AG09309 (cell line): ENCODE measurements at places on chromosomes 16 and 17.
A peak's percentile ranks its signal among the peaks of the same experiment; 100 is the strongest.

DNA sequence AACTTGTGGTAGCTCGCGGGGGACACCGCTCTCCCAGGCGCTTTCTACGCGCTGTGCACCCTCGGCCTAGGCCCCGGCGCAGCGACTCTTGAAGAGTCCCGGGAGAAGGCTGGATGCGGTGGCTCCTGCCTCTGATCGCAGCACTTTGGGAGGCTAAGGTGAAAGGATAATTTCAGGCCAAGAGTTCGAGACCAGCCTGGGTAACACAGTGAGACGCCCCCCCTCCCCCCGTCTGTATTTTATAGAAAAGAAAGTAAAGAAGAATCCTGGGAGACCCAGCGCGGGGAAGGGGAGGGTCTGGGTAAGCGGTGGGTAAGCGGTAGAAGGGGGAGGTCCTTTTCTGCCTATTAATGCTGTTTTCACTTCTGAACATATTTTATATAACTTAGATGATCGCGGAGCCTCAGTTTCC is 486 bp upstream of the PLLP start:
- no peak for DNase-seq

GRCh38 chr16:12211870-12212690 is 235.5 kb downstream of the SNX29 start:
- no peak for DNase-seq

GRCh38 chr17:77697480-77698400 is 260.8 kb upstream of the TNRC6C start:
- DNase-seq: no peak

- no peak for DNase-seq
Measured at GRCh38 chr16:49466529-49466831, 92.9 kb downstream of the C16orf78 start.

- no peak for DNase-seq
Measured at GRCh38 chr16:58366247-58367031, 25.8 kb upstream of the GINS3 start.

GRCh38 chr17:82241926-82242697 is 13.3 kb downstream of the SLC16A3 start:
- DNase-seq: no peak

GRCh38 chr16:668519-669171 is 713 bp downstream of the RHOT2 start:
- no peak for DNase-seq

- no peak for DNase-seq
Measured at GRCh38 chr17:53792997-53793396, 29.7 kb upstream of the KIF2B start.

DNA sequence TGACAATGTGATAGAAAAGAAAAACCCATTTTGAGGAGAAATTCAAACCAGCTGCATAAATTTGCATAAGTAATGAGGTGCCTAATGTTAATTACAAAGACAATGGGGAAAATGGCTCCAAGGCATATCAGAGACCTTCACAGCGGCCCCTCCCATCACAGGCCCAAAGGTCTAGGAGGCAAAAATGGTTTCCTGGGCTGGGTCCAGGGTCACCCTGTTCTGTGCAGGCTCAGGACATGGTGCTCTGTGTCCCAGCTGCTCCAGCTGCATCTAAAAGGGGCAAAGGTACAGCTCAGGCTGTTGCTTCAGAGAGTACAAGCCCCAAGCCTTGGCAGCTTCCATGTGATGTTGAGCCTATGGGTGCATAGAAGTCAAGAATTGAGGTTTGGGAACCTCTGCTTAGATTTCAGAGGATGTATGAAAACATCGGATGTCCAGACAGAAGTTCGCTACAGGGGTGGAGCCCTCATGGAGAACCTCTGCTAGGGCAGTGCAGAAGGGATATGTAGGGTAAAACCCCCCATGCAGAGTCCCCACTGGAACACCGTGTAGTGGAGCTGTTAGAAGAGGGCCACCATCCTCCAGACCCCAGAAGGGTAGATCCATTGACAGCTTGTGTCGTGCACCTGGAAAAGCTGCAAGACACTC is 40.6 kb downstream of the IKZF3 start:
- DNase-seq: no peak

DNA sequence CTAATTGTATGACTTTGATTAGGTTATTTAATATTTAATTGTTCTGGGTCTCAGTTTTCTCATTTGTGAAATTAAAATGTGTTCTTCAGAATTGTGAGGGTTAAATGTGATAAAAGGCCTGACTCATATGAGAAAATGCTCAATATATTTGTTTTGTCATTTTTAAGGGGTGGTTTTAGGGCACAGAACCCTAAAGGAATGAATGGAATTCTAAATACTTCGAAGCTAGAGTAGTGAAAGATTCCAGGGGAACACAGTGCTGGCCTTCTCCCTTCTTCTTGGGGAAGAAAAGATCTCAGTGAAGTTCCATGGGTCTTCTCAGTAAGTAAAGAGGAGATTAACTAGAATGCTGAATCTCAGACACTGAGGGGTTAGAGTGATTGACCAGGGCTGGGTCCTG is 3.9 kb upstream of the SMPD3 start:
- DNase-seq: peak; percentile 27

- DNase-seq: no peak
Measured at GRCh38 chr16:1907226-1907860, 10.9 kb downstream of the HS3ST6 start.

DNA sequence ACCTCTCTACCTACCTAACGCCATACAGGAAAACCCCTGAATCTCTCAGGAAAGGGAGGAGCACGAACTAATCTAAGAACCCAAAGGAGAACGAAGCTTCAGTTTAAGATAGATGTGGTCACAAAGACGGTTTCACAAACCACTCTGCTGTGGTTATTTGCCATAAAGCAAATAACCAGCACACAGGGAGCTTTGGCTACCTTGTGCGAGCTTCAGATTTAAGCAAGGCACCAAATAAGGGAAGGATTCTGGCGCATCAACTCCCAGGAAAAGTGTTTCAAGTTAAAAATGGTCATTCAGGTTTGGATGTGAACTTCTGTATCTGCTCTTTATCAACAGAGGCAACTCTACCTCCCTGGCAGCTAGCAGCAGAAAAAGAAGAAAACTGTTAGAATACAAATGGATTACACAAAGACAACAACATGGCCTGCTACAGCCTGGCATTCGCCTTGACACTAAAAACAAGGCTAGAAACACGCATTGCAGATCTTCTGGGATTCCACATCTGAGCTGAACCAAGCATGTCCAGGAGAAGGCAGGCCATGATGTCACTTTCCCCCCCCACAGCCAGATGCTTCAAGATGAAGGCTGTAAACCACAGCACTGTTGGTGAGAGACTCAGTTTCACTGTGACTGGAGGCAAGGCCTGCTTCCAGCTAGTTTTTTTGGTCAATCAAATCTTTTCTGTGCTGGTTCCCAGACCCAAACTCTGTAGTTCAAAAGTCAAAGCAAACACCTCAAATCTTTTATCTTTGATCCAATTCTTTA is 43.6 kb downstream of the SMG6 start:
- no peak for DNase-seq

DNA sequence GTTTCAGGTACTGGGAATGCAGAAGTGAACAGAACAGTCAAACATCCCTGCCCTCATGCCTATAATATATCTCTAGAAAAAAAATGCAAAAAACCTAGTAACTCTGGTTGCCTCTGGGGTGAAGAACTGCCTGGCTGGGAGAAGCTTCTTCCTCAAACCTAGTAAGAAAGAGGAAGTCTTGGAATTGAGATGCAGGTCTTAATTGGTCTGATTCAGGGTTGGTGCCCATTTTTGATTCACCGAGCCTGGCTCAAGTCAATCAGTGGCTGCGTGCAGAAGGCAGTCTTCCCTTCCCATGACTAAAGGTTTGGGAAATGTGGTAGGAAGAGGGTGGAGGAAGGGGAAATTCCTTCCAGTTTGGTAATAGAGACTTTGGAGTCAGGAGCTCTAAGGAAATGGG is 22.4 kb downstream of the CDRT15 start:
- no peak for DNase-seq

DNA sequence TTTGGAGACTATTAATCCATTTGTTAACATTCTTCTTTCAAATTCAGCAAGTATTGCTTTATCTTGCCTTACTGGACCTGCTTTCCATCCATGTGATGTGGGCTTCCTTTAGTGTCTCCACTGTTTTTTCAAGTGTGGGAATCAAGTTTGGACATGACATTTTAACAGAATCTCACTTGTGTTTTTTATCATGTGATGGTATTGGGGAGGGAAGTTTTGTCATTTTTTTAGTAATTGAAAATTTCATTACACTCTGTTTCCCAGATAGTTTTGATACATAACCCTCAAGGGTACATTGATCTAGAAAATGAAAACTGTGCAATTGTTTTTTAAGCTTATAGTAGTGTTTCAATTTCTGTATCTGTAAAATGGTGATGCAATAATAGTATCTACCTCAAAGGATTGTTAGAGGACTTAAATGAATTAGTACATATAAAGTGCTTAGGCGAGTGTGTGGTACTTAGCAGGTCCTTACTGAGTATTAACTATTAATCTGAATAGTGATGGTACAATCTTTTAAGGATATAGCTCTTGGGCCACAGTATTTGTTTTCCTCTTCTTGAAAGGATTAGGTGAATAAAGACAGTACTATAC is 27.3 kb downstream of the AATF start:
- no peak for DNase-seq

DNA sequence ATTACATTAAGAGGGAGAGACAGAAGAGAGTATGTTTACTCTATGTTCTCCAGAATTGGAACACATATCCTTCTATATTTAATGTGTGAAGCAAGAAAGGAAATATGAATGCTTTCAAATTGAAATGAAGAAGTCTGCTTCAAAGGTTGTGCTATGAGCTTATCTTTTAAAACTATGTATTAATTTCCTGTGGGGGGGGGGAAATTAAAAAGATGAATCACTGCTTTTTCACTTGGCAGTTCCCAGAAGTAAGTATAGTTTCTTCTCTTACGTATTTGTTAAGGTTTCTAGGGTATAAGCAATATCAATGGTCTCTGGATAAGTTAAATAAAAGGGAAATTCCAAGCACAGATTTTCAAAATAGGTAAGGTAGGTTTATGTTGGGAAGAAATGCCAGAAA is 7.0 kb downstream of the TERF2 start:
- no peak for DNase-seq

DNA sequence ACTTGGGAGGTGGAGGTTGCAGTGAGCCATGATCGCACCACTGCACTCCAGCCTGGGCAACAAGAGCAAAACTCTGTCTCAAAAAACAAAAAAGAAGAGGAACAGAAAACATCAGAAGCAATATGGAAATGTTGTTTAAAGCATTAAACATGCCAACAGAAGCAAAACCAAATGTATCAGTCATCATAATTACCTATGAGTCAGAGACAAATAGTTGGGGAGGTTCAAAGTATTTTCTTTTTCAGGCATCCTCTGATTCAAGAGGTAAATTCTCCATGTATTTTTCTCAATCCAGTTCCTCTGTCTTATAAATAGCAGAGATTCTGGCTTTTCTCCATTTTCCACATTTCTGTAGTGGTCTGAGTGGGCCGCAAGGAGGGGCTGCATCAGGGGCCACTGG is 2.1 kb upstream of the TM4SF5 start:
- no peak for DNase-seq

GRCh38 chr16:51818342-51818944 is 667.4 kb upstream of the SALL1 start:
- no peak for DNase-seq

DNA sequence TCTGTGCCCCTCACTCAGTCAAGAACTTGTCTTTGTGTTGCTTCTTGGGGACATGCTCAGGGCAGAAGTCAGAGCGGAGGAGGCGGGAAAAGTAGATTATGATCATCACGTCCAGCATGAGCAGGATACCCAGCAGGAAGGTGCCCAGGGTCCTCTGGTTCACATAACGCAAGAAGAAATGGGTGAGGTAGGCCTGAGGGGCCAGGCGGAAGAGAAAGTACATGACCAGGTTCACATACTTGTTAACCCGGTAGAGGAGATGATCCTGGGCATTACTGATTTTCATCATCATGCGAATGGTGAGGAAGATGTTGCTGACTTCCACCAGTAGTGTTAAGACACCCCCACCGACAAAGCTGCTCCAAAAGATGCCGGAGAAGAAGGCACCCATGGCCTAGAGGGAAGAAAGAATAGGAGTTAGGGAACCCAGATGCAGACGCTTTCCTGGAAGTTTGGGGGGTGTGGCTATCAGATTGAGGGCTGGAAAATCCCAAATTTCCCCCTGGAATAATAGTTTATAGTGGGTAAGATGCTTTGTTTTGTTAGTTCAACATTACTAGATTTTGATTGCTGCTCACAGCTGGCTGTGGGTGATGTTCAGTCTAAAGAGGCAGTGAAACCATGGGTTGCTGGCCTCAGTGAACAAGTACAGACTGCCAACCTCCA is 1.4 kb downstream of the TLCD1 start:
- DNase-seq: no peak

DNA sequence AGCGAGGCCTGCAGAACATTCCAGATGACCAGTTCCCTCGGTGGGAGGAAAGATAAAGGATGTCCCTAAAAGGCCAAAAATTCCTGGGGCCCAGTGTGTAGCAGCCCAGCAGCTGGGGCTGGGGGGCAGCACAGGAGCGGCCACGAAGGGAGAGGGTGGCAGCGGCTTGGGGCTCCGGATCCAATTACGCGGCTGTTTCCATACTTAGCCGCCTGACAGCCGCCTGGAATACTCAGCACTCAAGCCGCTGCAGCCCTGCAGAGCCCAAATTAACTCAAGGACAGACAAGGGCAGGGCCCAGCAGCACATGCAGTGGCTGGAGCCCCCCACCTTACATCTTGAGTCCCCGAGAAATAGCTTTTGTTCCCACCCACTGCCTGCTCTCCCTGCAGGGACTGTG is 1.3 kb downstream of the SRL start:
- no peak for DNase-seq

DNA sequence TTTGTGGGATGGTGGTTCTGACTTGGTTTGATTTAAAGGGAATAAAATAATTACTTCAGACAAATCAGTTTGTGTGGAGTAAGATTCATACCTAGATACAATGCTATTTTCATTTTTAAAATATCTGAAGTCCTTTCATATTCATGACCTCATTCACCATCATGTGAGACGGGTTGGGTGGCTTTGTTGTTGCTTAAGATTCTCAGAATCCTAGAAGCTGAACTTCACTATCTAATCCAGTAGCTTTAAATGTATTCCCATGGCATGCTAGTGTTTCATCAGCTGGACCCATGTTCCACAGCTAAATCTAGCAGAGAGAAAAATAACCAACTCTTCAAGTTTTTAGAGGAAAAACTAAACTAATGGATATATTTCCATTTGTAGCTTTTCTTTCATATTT is 2.7 kb upstream of the AMFR start:
- DNase-seq: no peak

GRCh38 chr17:194828-195602 is 13.6 kb upstream of the DOC2B start:
- DNase-seq: no peak

DNA sequence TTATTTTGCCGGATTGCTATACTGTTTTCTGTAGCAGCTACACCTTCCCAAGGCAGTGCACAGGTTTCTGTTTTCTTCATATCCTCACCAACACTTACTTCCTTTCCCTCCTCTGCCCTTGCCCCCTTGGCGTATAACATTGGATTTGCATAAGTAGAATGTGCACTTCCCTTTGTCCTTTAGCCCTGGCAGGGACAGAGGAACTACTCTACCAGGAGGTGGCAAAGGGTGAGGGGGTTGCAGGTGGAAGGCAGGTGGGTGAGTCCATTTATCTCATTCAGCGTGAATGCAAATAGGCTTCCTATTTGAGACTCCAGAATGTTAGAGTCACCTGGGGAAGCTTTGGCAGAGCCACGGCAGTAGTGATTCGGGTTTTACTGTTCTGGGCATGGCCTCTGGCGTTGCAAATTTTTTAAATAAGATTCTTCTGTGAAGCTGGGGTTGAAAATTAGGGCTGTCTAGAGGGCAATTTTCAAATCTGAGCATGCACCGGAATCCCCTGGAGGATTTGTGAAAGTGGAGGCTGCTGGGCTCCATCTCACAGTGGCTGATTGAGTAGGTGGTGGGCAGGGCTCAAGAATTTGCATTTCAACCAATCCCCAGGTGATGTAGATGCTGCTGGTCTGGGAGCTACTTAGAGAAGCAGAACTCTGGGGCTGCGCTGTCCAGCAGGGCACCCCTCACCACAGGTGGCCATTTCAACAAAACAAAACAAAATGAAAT is 84.7 kb downstream of the PLCG2 start:
- DNase-seq: no peak
